AG10803 (cell line): ENCODE measurements at places on chromosomes 12 and 14.

DNA sequence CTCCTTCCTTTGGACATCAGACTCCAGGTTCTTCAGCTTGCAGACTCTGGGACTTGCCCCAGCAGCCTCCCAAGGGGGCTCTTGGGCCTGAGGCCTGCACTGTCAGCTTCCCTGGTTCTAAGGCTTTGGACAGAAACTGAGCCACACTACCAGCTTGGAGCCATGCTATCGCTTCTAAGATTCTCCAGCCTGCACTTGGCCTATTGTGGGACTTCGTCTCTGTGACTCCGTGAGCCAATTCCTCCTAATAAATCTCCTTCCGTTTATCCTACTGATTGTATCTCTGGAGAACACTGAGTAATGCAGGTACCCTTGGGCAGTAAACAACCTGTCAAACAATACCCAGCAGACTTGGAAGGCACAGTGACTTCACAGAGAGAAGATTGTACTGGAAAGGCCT, 24.9 kb upstream of the RHOJ start:
- no peak for DNase-seq

DNA sequence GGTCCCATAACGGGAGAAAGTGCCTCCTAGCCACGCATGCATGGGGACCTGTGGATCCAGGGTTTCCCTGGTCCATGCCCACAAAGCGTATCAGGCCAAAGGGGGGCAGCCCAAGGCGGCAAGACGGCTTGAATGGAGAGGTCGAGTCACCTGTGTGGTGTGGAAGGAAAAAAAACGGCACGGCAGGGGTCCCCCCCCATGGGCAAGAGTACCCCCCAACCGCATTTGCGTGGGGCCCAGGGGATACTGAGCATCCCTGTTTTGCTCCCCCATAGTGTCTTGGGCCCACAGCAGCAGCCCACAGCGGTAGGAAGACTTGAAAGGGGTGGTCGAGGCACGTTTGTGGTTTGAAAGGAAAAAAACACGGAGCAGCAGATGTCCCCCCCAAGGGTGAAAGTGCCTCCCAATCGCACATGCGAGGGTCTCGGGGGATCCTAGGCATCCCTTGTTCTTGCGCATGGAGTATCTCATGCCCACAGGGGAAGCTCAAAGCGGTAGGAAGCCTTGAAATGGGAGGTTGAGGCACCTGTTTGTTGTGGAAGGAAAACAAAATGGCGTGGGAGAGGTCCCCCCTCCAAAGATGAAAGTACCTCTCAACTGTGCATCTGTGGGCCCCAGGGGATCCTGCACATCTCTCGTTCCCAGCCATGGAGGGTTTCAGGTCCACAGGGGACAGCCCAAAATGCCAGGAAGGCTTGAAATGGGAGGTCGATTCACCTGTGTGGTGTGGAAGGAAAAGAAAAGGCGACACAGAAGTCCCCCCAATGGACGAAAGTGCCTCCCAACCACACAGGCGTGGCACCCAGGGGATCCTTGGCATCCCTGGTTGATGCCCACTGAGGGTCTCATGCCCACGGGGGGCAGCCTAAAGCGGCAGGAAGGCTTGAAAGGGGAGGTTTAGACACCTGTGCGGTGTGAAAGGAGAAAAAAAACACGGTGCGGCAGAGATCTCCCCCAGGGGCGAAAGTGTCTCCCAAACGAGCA, 577.5 kb downstream of the ALG10 start:
- DNase-seq: no peak

DNA sequence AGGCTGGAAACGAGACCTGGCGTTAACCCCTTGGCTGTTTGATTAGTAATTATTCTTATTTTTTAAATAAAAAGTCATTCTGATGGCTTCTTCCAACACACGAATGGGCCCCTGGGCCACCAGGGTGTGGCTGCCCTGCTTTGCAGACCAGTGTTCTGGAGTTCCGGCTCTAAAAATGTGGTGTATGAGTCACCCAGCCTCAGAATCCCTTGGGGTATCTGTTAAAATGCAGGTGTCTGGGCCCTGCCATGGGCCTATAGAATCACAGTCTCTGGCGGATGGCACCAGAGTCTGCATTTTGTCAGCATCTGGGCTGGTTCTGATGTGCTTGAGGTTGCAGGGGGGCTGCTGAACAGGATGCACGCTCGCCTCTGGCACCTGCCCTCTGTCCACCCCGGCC, 2.5 kb upstream of the PSMC1 start:
- no peak for DNase-seq

DNA sequence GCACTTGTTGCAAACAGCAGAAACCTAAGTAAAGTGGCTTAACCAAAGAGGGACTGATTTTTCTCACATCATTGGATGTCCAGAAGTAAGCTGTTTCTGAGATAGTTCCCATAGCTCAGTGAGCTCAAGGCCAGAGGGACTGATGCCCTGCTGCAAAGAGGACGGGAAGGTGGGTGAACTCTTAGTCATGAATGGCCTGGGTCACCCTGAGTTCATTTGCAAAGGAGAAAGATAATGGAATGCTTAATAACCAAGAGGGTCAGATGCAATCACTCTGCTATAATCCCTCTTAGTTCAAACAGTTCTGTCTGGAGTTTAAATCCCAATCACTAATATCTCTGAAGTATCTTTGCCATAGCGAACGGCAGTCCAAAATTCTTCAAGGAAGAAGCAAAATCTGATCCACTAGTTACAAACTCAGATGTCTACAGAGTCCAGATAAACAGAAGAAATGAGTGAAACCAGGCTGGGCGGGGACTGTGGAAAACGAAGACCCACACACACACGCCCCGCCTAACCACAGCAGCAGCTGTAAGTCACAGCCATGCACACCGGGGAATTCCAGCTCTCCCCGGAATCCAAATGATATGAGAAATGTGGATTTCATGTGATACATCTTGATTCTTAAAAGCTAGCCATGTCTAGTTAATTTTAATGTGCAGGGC, 289.5 kb downstream of the TMEM132D start:
- DNase-seq: no peak

DNA sequence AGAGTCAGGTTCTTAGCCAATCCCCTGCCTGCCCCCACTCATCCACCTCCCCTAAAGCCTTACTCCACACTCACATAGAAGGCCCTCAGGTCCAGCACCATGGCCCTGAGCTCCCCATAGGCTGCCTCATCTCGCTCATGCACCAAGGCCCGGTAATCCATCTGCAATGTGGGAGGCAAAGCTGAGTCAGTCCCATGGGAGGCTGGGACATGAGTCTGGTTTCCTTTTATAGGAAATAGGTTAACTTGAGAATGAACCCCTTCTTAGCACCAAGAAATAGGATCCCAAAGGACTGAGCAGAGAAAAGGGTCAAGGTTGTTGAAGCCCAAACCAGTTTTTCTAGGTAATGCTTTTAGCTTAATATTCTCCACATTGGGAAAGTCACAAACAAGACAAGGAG, 2.1 kb upstream of the EMC9 start:
- DNase-seq: peak; percentile 36

DNA sequence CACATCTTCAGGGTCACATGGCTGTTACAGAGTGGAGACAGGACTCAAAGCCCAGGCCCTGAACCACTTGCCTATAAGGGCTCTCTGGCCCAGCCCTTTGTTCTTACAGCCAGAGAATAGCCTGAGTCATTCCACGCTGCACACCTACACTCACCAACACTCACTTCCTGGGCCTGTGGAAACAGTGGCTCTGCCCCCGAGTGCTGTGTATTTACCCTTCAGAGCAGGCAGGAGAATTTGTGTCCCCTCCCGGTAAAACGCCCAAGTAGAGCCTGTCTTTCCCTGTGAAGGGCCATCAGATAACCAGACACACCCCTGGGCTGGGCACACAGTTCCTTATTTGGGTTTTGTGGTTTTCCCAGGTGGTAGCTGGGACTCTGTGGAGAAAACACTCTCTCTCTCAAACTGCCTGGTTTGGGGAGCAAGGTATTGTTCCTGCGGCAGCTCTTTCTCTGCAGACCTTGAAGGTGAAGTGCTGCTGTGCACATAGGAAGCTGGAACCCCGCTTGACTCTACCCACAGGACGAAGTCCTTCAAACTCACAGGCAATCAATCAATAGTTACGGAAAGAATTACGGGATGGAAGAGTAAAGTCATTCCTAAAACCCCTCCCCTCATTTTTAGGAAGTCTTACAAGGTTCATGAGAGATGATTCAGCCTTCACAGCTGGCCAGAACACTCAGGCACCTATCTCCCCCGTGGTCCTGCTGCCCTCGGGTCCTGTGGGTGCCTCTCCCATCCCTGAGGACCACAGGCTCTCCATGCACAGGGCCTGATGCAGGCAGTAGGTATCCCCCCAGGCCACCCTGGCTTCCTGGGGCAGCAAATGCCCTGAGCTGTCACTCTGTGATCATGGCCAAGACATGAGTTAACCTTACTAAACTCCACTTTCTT, 20.3 kb downstream of the FIGNL2 start:
- DNase-seq: peak; percentile 33

DNA sequence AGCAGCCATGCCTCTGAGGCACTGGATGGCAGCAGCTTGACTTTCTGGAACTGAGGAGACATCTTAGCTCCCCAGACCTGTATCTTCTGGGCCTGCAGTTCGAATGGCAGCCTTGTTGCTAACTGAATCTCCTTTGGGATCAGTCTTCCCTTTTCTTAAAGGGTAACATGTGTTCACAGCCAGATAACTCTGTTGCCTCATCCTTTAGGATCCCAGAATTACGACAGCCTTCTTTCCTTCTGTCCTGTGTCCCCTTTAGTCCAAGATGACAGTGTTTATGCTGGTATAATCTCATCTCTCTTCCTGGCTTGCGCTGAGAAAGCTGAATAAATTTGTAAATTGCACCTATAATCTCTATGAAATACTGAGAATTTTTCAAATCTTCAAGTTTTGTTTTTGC, 9.1 kb upstream of the ERC1 start:
- DNase-seq: peak; percentile 42

GRCh38 chr14:92600318-92601053, 86.9 kb downstream of the RIN3 start:
- DNase-seq: peak; percentile 83

DNA sequence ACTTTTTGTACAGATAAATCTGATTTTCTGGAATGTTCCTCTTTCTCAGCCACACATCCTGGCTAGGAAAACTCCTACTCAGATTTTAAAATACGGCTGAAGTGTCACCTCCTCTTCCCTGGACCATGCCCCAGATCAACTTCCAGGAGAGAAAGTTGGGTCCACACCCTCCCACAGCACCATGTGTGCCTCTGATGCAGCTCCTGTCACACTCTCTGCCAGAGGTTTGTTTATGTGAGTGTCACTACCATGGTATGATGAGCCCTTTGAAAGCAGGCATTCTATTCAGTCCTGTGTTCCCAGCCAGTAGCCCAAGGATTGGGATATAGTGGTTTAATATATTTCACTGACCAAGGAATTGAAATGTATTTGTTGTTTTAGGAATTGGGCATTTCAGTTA, 287.2 kb upstream of the ATP2B1 start:
- peak; percentile 46 for DNase-seq

GRCh38 chr14:71247106-71247505, 339.8 kb downstream of the PCNX1 start:
- DNase-seq: no peak

DNA sequence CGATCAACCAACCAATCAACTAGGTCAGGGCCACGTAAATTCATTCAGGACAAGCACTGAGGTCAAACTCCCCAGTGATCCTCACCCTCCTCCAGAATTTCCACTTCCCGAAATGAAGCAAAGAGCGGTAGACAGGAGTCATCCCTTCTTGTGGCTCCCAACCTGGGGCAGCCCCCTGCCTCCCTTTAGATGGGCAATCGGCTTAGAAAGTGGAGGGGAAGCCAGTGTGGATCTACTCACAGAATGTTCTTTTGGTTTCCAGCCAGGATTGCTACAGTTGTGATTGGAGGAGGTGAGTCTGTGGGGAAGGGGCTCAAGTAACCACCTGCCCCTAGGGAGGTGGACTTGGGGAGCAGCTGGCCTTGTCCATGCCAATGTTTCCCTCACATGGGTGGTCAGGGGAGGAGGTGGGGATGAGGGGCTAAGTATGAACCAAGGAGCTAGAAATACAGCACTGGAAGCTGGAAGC, 4.1 kb downstream of the IFI27 start:
- no peak for DNase-seq

DNA sequence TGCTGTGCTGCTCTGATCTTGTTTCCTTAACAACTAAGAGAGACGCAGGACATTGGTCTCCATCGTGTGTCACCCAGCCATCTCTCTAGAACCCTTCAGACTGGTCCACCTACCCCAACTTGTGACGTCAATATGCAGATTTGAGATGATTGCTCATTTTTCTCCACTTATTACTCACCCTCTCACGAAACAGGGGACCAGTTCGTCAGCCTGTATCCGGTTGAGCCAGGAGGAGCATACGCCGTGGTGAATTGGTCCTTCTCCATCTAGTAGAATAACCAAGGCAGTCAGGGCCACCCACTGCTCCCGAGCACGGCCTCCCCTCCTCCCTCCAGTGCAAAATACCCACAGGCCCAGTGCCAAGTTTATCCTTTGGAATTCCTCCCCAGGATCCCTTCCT, 36.2 kb upstream of the FBXO21 start:
- no peak for DNase-seq

DNA sequence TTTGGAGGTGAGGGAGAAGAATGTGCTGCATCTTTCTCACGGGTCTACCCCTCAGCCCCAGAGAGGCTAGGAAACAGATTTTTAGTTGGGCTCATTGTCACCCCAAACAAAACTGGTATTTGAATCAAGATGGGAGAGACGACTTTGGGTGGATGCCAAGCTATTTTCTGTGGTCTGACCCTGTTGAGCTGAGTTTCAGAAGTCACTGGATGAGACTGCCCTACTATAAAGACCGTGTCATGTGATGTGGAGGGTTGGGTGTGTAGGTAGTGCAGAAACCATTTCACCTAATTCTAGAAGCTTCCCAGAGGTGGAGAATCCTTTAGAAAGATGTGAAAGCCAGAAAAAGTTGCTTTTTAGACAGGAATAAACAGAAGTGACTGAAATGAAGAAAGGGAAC, 60.2 kb downstream of the IFT43 start:
- no peak for DNase-seq

GRCh38 chr12:63894132-63894531, 49.6 kb downstream of the SRGAP1 start:
- DNase-seq: peak; percentile 40

GRCh38 chr12:55717011-55718007, 1.5 kb downstream of the BLOC1S1 start:
- no peak for DNase-seq

GRCh38 chr12:109288571-109288970, 20.5 kb downstream of the FOXN4 start:
- DNase-seq: no peak

GRCh38 chr12:92431146-92431545, 271.6 kb upstream of the PLEKHG7 start:
- DNase-seq: no peak

DNA sequence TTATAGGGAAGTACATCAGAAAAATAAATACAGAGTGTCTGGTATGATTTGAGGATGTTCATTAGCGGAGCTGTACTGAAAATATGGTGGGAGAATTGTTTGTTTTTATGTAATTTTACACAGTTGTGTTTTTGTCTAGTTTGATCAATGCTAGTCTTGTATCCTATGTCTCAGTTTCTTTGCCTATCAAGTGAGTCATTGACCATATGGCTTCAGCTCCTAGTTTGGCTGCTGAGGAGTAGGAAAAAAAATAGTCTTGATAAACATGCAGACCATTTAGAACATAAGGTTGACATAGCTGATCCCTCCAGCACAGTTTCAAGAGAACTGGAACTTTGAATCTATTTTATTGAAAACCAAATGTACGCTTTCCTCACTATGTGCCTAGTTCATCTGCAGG, 1292.1 kb upstream of the FLRT2 start:
- DNase-seq: no peak

- DNase-seq: no peak
Observed at GRCh38 chr12:49642370-49642802, 19.0 kb downstream of the PRPF40B start.
